ENCODE measurements at places on chromosomes 12 and 14.

DNA sequence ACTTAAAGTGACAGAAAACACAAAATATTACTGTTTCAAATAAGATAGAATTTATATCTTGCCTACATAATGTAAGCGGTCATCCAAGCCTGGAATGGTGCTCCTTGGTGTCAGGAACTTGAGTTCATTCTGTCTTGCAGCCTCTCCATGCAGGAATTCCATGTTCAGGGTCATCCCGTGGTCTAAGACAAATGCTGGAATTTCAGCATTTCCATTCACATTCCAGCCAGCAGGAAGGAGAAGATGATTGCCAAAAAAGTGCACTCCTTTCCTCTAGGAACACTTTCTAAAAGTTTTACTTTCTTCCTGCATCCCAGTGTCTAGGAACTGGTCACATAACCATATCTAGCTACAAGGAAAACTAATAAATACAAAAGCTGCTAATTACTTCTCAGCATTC is 106.3 kb downstream of the PTPRO start:
- DNase-seq: no peak

GRCh38 chr12:64669270-64669842 is 59.1 kb downstream of the RASSF3 start:
- DNase-seq: no peak

DNA sequence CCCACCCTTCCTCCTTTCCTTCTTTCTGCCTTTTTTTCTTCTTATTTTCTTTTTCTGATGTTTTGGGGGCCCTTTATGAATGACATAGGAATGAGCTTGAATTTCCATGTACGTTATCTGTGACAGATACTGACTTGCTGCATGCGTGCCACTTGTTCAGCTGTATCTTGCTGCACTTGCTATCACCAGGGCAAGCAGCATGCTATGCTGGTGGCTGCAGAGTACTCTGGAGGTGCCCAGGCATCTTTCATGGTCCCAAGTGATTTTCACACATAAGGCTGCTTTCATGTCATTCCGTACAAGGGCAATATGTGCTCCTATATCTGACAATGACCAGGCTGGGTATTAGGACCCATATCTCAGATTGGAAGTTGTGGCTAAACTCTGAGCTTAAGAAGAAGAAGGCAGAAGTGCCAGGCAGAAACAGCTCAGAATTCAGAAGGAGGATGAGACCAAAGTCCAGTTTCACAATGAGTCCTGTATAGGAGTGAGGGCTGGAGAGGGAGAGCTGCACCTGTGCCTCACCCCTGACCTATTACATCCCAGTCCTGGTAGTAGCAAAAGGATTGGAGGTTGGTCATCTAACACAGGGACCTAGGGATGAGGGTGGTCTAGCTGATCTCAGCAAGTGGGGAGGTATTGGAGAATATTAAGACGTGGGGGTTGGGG is 299.0 kb upstream of the DDHD1 start:
- no peak for DNase-seq

DNA sequence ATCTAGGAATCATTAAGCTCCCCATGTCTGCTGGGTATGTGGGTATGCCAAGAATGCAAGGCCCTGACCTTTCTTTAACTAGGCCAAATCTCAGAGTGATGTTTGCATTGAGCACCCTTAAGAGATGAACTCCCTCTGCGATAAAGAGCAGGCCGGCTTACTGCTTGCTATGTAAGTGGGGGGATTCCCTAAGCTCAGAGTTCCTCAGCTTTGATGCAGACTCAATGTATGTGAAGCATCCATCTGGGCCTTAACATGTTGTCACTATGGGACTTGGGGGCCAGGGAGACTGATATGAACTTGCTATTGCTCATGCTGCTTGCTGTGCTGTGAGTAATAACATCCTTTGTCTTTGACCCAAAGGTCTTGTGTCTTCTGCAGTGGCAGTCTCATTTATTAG is 149.7 kb downstream of the C12orf75 start:
- DNase-seq: no peak

GRCh38 chr12:91347481-91348214 is 165.0 kb upstream of the DCN start:
- DNase-seq: no peak

All from GM04504 (cell line).